ENCODE measurements at places on chromosomes 12 and 14.

- DNase-seq, result no peak
Observed at GRCh38 chr12:84619053-84619571, 293.5 kb downstream of the SLC6A15 start.

- no peak for DNase-seq
Observed at GRCh38 chr12:103665971-103666370, 78.9 kb downstream of the STAB2 start.

DNA sequence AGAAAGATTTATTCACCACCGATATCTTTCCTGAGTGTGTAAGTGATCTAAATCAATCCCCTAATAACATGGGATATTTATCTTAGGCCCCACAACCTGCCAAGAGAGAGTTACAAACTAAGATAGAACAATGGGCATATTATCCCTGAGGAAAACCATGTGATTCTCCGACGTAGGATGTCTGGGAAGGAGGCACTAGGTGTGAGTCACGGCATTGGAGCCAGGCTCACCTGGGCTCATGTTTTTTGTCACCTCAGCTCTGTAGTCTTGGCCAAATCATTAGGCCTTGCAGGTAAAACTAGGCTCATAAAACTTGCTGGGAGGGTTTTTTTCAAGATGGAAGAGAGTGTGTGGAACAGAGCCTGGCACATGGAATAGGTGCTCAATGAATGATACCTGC is 129.7 kb upstream of the PLEKHG7 start:
- DNase-seq, result no peak

- no peak for DNase-seq
Observed at GRCh38 chr14:57345106-57345505, 45.3 kb upstream of the NAA30 start.

DNA sequence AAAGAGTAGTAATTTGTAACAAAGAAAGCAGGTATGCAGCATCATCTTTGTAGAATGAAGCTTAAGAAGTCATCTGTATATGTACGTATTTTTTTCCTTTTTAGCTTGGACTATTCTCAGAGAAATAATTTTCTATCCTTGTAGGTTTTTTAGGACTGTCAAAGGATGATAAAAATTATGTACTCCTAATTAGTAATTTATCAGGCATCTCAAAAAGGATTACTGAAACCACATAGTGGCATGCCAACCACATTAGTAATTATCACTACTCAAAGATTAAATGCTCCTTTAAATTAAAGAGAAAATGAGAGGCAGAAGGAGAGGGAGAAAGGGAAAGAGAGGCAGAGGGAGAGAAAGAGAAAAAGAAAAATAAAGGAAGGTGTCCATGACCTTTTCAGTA is 17.3 kb downstream of the TTC8 start:
- DNase-seq, result no peak

- peak; percentile 9 for DNase-seq
Observed at GRCh38 chr14:100221533-100222223, 17.3 kb upstream of the YY1 start.

DNA sequence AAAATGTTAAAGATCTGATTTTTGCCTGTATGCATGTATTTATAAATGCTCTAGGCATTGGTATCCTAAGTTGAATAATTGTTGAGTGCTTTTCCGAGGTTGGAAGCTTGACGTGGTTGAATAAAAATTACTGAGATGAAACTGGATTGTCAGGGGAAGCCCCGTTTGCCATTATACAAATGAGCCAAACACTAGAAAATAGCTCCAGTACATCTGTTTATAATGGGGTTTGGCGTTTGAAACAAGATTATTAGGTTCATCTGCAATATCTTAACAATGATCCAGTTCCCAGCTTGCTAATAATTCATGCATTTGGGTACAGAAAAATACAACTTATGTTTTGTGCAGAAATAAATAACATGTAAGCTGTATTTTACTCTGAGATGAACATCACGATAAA is 789.6 kb downstream of the GALC start:
- DNase-seq, result no peak

DNA sequence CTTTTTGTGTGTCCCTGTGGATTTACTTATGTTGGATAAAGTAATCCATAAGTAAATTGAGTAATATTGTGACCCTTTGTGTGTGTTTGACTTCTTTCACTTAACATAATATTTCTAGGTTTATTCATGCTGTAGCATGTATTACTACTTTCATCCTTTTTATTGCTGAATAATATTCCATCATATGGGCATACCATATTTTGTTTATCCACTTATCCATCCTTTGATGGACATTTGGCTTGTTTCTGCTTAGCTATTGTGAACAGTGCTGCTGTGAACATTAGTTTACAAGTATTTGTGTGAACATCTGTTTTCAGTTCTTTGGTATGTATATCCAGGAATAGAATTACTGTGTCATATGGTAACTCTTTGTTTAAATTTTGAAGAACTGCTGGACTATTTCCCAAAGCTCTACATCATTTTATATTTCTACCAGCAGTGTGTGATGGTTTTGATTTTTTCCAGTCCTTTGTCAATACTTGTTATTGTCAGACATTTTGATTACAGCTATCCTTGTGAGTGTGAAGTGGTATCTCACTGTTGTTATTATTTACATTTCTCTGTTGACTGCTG is 25.2 kb downstream of the G2E3 start:
- no peak for DNase-seq

GRCh38 chr12:105222726-105223351 is 13.1 kb downstream of the APPL2 start:
- no peak for DNase-seq

DNA sequence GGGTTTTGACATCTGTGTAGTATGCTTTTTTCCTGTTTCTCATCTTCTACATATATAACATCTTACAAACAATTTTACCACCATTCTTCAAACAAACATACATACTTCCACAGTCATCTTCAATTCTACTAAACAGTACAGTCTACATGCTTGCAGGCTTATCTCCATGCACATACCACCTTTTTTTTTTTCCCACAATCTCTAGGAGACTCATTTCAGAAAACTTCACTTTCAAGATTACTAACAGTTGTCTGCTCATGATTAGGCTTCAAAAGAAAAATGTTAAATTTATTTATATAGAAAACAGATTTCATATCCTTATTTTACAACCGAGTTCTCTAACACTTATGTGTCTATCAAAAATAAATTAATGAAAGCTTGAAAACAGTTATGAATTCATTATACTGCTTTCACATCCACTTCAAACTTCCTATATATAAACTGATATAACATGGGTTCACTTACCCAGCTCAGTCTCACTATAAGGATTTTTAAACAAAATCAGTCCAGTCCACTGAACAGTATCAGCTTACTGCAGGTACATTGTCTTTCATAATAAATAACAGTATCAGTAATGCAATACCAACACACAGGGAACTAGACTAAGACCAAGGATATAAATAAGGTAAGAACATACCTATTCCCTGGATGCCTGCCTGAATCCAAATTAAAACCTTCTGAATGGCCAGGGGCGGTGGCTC is 42.5 kb downstream of the LRP6 start:
- DNase-seq, result peak; percentile 36

GRCh38 chr12:79681008-79681590 is 9.7 kb downstream of the PAWR start:
- no peak for DNase-seq

DNA sequence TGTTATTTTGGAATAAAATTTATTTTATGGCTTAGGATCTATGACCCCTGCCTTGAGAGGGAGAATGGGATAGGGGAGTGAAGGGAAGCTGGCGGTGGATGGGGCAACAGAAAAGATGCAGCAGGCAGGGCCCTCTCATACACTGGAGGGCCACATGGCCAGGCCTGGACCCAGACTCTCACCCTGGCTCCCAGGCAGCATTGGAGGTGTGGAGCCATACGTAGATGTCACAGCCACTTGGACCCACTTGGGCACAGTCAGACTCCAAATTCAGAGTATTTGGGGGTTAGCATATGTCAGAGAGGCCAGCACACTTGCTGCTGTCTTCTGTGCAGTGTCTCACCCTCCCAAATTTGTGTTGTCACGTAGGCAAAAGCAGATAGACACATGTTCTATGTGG is 6.5 kb downstream of the NAB2 start:
- DNase-seq, result no peak

DNA sequence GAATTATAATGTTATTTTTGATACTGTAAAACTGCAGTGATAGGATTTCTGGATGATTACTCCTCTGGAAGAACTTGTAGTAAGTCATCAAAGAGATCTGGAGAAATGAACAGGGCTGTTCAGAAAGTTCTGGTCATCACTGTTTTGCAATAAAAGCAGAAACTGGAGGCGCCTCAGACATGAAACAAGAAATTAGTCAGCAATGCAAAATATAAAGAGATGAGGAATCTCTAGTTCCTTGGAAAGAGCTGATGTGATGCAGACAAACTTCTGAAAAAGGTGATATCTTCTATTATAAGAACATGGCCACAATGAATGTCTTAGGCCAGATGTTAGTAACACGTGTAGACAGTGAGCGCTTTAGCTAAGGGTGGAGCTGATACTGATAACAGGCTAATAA is 9.5 kb downstream of the ACIN1 start:
- no peak for DNase-seq

- DNase-seq, result no peak
Observed at GRCh38 chr12:49702676-49703215, 4.5 kb downstream of the FMNL3 start.

DNA sequence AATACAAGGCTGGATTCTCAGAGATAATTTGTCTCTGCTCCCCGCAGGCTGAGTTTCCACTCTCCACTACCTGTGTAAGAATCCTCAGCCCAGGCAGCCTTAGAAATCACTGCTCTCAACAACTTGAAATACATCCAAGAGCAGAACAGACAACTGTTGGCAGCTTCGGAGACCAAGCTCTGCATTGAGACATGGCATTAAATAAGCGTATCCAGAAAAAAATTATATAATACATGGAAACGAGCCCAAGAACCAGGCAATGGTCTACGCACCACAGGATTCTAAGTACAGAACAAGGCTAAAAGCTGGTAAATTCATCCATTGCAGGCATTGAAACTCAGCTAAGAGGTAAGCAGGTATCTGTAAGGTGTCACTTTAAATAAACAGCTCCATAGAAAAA is 165.5 kb upstream of the DIO3 start:
- DNase-seq, result no peak

DNA sequence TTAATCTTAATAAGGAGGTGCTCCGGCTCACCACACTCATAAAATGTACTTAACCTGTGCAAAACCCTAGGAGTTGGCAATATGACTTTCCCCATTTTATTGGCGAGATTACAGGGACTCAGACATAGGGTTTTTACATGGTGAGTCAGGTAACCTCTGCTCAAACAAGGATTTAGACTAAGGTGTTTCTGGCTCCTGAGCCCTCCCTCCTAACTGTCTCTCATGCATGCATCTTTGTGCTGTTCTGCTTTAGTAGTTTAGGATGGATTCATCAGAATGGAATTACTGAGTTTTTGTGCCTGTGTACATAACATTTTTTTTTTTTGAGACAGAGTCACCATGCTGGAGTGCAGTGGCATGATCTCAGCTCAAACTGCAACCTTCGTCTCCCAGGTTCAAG is 993.3 kb upstream of the TMEM132C start:
- DNase-seq, result no peak

GRCh38 chr12:46546634-46547273 is 174.2 kb upstream of the SLC38A2 start:
- no peak for DNase-seq

GRCh38 chr14:67704484-67705089 is 2.9 kb downstream of the RDH12 start:
- DNase-seq, result no peak

DNA sequence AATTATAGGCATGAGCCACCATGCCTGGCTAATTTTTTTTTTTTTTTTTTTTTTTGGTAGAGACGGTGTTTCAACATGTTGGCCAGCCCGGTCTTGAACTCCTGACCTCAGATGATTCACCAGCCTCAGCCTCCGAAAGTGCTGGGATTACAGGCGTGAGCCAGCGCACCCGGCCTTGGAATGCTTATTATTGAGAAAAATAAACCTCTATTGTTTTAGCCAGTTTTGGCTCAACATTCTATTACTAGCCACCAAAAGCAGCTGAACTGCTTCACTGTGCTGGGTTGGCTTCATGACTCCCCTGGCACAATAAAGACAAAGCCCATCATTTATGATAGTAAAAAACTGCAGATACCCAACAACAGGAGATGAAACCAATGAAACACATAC is 93.5 kb upstream of the CEP83 start:
- DNase-seq, result no peak

DNA sequence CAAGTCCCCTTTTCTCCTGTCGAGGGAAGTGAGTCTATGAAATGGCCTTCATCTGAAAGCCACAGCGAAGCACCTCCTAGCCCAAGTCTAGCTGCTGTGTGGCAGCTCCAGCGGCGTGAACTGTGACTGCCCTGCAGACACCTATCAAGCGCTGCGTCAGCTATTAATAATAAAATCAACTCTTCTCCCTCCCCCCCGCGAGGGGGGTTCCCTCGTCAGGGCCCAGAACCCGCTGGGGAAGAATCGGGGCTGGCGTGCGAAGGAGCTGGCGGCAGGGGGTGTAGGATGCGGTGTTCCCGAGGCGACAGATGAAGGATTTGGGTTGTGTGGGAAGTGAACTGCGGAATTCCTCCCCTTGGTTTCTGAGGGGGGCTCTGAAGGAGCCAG is 662 bp upstream of the ATP2A2 start:
- no peak for DNase-seq

DNA sequence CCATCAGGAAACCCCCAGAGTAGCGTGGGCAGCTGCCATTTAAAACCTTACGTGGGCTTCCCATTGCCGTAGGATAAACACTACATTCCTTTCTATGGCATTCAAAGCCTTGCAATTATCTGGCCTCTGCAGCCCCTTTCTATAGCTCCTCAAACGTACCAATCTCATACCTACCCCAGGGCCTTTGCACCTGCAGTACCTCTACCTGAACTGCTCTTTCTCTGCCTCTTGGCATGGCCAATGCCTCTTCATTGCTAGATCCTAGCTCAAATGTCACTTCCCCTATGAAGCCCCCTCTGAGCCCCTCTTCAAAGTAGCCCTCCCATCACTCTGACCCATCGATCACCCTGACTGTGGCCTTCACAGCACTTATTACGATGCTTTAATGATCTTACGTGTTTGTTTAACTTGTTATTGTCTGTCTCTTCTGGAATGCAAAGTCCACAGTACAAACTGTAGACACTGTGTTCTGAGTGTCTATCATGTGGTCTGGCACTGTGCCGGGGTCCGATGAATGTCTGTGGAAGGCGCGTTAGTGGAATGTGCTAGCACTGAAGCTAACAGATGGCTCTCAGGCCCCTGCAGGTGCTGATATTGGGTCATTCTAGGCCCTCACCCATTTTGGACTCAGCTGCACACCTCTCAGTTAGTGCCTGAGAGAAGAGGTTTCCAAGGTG is 157.3 kb upstream of the NOS1 start:
- DNase-seq, result no peak

- no peak for DNase-seq
Observed at GRCh38 chr12:48160046-48160445, 2.7 kb upstream of the ASB8 start.
